Lung microvascular endothelial cell (primary cell): ENCODE measurements at places on chromosomes 7 and 10. TPM values are rescaled to one million over a fixed set of nuclear protein-coding genes. Genes with fewer than 3 reads are reported as not detected.

- no peak for DNase-seq
Observed at GRCh38 chr10:82817676-82818422, 942.9 kb downstream of the NRG3 start.

Gene OR2A5
- not detected in 2 replicates for total RNA-seq

GRCh38 chr10:35218339-35218955, 91.8 kb downstream of the CREM start:
- DNase-seq, result peak; percentile 95

GRCh38 chr7:40102897-40103296, 31.5 kb downstream of the MPLKIP start:
- DNase-seq, result no peak

DNA sequence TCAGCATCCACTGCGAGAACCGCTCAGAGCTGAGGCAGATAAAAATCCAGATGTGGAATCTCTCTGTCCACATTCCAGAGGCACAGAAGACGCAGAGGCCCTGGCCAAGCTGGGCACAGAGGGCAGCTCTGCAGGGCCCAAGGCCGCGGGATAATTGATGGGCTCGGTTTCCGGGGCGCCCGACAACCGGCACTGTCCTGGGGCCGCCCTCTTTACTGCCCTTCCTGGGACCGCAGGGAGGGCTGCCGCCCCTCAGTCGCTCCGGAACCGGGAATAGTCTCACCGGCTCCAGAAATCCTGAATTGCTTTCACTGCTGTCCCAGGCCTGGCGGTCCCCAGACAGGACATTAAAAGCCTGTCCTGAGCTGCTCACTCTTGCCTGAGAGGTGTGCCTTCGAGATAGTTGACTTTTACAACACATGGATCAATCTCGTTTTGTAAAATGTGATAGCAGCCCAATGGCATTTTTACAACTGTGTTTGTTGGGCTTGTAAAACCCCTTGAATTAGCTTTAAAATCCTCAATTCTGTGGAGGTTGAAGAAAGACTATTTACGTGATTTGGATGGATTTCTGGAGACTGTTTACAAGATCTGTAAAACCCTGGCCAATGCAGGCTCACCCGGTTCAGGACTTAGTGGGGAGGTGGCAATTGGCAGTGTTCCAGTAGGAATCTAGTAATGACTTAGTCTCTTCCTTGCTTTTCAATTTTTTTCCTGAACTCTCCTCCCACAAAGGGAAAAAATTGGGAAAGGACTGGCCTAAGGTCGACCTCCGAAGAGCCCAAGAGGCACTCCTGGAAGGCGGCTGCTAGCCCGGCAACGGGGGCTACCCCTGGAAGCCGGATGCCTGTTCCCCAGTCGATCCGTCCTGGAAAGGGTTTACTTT, 1.4 kb upstream of the HOXA6 start:
- DNase-seq, result no peak

- DNase-seq, result peak; percentile 25
Observed at GRCh38 chr7:26900251-26900650, 35.9 kb upstream of the SKAP2 start.

DNA sequence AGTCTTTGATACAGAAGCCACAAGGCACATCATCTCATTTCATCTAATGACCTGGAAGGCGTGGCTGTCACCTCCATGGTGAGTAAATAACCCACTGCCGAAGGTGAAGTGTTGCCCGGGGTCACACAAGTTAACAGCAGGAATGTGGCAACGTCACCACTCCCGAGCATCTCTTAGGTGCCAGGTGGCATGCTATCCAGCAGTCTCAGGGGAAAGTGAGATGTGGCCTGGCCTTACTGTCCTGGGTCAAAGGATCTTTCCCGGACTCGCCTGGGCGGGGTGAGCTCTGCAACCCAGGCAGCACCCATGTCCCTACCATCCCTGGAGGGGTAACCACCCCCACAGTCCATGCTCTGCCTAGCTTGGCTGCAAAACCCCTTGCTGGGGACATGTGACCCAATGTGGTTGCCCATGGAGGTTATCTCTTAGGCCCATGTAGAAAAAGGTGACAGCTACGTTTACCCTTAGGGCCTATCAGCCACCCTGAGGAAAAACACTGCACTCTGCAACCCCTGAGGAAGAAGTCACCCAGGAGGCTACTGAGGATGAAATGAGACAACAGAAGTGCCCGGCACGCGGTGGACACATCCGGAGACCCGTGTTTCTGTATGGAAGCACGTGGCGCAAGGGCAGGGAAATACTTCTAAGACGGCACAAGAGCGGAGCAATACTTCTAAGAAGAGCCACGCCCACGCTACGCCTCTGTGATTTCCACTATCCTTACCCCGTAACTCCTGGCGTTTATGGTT, 52.0 kb downstream of the BAIAP2L1 start:
- no peak for DNase-seq
